ENCODE measurements at places on chromosomes 4 and X.

GRCh38 chr4:54593795-54594322 lies 63.9 kb upstream of the KIT start:
- DNase-seq: no peak

- peak; percentile 11 for DNase-seq
These were observed 65.9 kb downstream of the EFNB1 start for GRCh38 chrX:68894513-68895340.

- peak; percentile 84 for DNase-seq
These were observed 95.9 kb upstream of the RPS6KA3 start for GRCh38 chrX:20362268-20363267.

DNA sequence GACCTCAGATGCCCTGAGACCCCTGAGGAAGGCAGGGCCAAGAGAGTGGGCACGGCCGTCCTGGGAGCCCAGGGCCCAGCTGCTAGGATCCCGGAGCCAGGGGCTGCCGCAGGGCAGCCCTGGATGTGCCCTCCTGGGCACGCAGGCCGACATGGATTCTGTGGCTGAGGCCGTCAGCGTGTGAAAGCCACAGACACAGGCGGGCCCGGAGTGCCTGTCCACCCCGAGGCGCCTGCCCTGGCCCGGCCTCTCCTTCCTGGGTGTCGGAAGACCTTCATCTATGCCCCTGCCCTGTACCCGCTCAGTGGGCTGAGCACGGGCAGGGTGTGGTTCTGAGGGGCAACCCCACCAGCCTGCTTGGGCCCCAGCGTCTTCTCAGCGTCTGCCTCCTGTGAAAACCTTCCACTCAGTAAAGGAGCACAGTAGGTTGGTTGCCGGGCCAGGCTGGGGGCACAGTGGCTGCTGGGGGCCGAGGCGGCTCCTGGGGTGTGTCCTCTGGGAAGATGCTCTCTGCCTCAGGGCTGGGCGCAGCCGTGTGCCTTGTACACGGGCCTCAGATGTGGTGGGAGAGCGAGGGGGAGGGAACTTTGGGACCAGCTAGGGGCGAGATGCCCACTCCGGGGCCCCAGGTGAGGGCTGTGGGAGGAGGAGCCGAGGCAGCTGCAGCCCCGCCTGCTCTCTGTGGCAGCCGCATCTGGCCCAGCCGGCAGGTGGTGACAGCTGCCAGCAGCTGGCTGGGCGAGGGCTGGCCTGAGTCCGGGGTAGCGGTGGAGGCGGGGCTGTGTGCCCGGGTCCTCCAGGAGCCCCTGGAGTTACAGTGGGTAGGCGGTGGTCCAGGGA lies 20.8 kb downstream of the FGFRL1 start:
- DNase-seq: no peak

GRCh38 chr4:2068566-2068965 lies 9.4 kb downstream of the NAT8L start:
- no peak for DNase-seq

GRCh38 chr4:146439999-146440398 lies 81.7 kb downstream of the SLC10A7 start:
- DNase-seq: no peak

DNA sequence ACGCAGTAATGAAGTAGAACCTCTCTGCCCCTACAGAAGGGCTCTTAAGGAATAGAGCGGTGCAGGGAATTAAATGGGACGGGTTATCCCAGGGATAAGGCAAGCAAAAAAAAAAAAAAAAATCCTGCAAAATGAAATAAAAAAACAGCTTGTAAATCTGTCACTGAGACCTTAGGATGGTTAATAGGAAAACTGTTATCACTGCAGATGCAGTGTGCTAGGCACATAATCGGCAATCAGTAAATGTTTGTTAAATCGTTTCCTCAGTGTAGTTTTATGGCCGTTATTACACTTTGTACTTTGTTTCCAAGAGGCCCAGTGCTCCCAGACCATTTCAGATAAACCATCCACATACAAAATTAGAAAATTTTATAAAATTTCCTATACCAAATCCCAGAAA lies 1.0 kb downstream of the HNRNPH2 start:
- DNase-seq: no peak

GRCh38 chr4:55491486-55491885 lies 55.2 kb downstream of the CLOCK start:
- DNase-seq: no peak

Measured in NCI-H774 (cell line).